ENCODE measurements at places on chromosomes 7 and 10. TPM values are rescaled to one million over a fixed set of nuclear protein-coding genes. Genes with fewer than 3 reads are reported as not detected.

WNT2 gene
- total RNA-seq = not detected

DNA sequence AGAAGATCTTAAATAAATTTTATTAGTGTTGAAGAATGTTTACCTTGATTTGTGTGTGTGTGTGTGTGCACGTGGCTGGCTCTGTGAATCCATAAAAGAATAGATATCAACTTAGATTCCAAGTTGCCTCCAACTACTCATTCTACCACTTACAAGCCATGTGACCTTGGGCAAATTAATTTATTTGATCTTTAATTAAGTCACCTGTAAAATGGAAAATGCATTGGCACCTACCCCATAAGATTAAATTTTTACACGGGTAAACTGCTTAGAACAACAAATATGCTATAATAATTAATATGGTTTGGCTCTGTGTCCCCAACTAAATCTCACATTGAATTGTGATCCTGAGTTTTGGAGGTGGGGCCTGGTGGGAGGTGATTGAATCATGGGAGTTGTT, 604.9 kb upstream of the NRG3 start:
- DNase-seq = no peak

DNA sequence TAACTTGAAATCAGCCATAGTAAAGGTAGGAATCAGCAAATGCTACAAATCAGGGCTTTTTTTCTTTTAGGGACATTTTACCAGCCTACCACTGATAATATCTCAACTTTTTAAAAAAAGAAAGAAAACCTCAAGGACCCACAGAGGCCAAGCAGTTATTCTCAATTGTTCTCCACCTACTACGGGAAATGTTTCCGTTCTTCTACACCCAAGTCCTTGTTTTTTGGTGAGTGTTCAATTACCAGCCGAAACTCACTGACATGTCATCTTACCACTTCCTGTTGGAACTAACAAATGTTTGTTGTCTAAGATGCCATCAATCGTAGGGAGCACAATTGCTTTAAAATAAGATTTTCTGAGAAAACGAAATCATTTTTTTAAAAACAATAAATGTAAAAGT, 50.2 kb upstream of the CDK1 start:
- DNase-seq = no peak

DNA sequence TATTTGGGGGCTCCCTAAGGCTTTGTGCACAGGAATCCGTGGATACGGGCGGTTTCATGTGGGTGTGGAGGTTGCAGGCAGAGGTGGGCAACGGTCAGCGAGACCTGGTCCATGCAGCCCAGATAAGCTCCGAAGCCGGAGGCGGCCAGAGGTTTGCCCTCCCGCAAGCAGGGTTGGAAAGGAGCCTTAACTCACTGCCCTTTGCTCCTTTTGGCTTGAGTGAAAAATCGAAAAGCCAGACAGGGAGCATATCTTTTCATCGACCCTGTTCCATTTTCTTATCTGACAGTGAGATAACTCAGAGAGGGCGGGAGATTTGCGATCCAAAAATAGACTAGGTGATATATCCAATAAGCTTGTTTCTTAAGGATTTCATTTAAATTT, 1.5 kb downstream of the GRM3 start:
- no peak for DNase-seq

GRCh38 chr7:130227883-130228575, 20.4 kb downstream of the SSMEM1 start:
- DNase-seq = no peak

PLCE1 gene
- 0.06 TPM for total RNA-seq

GRCh38 chr7:128906001-128906765, 4.3 kb downstream of the KCP start:
- DNase-seq = no peak

DNA sequence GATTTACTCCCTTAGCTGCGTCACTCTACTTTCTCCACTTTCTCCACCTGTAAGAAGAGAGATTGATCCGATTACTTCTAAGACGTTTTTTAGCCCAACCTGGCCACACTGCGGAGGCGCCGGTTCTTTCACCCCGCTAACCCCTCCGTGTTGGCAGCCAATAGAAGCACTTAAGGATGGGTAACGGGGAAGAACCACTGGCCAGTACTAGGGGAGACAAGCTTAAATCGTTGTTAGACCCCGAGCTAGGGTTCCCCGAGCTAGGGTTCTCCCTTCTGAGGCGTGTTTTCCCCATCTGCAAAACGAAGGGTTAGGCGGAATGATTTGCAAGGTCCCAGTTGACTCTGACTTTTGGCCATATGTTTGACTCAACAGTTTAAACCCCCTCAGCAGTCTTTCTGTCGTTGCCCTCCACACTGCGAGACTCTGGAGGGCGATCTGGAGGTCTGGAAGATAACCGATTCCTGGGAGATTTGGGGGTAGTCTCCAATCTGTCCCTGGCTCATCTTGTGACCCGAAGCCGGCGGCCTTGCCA, 644 bp downstream of the UMAD1 start:
- no peak for DNase-seq

DNA sequence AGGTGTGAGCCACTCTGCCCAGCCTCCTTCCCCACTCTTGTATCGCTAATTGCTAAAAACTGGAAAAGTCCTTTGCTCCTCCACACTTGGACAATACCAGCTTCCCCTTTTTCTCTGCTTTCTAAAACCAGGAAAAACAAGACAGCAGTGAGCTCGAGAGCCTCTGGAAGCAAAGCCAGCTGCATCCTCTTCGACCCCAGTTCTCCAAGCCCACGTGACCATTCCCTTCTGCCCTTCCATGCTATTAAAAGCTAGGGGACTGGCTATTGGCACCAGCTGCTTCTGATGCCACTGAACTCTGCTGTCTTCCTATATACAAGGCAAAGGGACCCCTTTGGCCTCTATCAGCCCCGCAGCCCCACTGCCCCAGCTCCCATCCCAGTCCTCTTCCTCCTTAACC, 92.2 kb downstream of the SPDYE5 start:
- DNase-seq = no peak

- no peak for DNase-seq
Observed at GRCh38 chr7:151740081-151740851, 136.6 kb downstream of the PRKAG2 start.

TEX47 gene
- not detected for total RNA-seq

DNA sequence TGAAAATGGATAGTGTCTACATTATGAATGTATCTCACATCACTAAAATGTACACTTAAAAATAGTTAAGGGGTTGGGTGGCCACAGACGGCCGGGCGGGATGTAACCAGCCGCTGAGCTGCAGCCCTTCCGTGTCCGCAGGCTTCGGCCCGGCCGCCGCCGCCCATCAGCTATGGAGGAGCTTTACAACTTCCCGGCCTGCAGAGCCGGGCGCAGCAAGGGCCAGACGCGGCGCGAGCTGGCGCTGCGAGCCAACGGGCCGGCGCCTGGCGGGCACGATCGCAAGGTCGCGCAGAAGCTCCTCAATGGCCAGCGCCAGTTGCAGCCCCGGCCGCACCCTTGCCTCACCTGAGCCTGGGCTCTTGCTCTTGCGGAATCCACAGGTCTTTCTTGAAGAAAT, 69.1 kb downstream of the KMT2C start:
- no peak for DNase-seq

DNA sequence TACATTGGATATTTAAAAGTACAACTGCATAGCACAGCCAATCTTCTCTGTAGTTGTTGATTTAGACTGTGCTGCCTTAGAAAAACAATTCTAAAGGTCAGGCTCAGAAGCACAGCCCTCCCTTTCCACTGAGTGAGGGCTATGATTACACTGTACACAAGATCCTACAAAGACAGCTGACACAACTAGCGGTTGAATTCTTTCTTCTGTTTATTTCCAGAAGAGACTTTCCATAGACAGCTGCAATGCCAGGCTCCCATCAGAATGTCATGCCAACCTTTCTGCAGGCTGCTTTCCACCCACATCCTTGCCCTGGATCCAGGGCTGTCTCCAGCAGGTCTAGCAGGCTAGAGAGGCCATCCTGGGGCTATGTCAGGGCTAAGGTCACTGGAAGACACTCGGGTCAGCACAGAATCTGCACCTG, 39.3 kb downstream of the FAM13C start:
- no peak for DNase-seq

GRCh38 chr10:89793649-89794254, 92.4 kb downstream of the KIF20B start:
- no peak for DNase-seq

BTRC gene
- total RNA-seq = 24.7 TPM

DNA sequence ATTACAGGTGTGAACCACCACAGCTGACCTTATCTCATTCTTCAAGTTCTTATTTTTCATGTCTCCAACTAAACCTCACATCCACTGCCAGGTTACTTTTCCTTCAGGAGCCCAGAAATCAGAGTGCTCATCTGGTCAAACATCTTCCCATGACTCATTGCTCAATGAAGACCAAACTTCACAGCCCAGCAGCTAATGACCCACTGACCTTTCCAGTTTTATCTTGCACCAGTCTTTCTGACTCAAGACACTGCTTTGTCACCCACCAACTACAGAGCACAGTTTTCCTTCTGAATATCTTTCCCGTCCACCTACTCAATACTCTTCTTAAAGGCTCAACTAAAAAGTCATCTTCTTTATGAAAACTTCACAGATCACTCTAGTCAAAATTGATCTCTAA, 245.1 kb downstream of the CHCHD3 start:
- no peak for DNase-seq

- no peak for DNase-seq
Observed at GRCh38 chr10:119313644-119314043, 106.3 kb downstream of the GRK5 start.

DNA sequence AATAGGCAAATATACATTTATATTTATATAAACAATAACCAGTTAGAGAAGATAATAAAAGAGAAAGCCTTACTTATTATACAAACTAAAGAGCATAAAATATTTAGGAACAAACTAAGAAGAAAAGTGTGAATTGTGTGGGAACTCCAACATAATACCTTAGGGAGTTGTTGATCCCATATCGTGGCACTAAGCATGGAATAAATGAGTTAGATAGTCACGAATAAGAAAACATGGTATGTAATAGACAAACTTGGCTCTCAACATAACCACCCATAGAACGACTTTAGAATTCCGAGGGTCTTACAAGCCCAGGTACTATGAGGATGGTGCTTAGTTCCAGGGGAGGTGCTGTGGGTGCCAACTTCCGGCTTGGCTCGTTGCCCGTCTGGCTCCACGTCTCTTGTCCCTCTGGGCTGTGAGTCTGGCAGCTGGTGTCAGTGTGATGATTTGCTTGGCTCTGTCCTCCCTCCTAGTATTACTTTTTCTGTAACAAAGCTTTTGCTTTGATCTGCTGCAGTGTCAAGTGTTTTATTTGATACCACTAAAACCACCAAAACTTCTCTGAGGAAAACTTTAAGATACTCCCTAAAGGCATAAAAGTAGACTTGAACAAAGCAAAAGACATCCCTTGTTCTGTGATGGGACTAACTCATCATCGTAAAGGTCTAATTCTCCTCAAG, 9.5 kb upstream of the RBM20 start:
- DNase-seq = no peak

DNA sequence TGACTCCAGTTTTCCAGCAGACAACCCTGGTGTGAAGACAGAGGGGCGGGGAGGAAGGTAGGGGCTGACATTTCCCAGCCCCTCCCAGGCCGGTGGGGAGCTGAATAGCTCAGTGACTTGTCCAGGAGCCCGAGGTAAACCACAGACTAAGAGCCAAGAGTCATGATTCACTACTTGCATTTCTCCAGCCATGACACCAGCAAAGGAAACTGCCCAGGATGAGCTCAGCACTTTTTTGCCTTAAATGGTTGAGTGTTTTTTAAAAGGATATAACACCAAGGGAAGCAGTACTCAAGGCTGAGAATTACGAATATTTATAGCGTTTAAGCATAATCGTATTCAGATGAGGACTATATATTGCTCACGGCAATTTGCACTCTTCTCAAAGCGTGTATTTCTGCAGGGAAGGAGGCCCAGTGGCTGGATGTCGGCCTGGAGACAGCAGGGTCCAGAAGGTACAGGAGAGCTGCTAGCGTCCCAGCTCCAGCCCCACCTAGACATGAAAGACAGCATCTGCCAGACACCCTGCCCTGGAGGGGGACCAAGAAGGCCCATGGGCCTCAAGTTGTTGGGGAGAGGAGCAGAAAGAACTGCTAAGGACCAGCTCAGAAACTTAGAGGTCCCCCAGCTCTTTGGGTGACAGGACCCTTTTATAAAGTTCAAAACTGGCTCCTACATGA, 141.4 kb downstream of the GRID1 start:
- DNase-seq = no peak

GRCh38 chr10:12181065-12181775, 14.5 kb downstream of the NUDT5 start:
- DNase-seq = no peak

TMEM178B gene
- 15.8 TPM for total RNA-seq

SPDYE3 gene
- not detected for total RNA-seq

GRCh38 chr7:30980194-30980593, 16.4 kb downstream of the GHRHR start:
- no peak for DNase-seq

GRCh38 chr7:22723181-22723601, 3.8 kb upstream of the IL6 start:
- no peak for DNase-seq

DNA sequence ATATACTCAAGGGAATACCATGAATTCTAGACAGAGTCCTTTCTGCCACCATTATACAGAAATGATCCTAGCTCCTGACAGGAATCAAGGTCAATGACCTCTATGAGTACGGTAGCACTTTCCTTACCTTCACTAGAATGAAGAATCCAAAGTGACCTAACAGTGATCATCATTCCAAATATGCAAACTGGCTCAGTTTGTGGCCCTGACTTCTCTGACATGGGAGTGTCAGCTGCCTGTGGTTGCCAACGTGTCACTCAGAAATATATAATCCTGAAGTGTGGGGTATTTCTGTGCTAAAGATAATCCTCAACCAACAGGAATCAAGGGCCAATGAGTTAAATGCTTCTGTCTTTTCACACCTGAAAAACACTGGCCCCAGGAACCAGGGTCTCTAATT, 45.7 kb downstream of the COPG2 start:
- no peak for DNase-seq

- peak; percentile 49 for DNase-seq
Observed at GRCh38 chr7:158098125-158099030, 489.2 kb downstream of the PTPRN2 start.

DNA sequence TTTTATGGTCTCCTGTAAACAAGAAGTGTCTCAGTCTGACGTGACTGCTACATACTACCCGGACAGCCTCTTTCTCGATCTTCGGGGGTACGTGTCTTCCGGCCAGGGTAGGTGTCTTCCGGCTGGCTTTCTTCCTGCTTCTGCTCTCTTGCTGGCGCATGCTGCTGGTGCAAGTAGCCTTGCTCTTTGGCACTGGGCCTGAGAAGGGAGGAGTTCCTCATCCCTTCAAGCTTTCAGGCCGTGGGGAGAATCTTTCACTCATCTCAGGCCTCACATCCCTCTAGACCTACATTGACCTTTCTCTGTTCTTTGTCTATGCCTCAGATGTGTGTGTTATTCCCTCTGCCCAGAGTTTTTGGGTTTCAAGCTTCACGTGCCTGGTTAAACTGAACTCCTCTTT, 130.4 kb downstream of the JCAD start:
- no peak for DNase-seq

- DNase-seq = no peak
Observed at GRCh38 chr7:81710751-81711150, 59.1 kb downstream of the HGF start.

DNA sequence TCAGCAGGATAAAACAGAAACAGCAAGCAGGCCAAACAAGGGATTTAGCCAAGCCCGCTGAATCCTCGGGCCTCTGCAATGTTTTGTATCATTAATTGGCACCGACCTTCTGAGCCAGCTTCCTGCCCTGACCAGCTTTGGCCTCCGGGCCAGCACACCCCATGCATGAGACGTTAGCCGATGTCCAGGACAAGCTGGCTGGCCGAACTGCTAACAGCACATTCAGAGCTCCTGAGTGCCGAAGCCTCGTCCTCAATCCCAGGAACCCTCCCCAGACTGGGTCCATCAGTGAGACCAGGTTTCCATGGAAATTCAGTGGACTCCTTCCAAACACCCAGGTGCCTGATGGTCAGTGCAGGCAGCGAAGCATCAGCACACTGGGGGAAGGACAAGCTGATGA, 134.3 kb upstream of the PFKP start:
- no peak for DNase-seq

All from H1 (cell line).